Non-pigmented ciliary epithelial cell (primary cell): ENCODE measurements at places on chromosomes 1 and 21.
A peak's percentile ranks its signal among the peaks of the same experiment; 100 is the strongest.

DNA sequence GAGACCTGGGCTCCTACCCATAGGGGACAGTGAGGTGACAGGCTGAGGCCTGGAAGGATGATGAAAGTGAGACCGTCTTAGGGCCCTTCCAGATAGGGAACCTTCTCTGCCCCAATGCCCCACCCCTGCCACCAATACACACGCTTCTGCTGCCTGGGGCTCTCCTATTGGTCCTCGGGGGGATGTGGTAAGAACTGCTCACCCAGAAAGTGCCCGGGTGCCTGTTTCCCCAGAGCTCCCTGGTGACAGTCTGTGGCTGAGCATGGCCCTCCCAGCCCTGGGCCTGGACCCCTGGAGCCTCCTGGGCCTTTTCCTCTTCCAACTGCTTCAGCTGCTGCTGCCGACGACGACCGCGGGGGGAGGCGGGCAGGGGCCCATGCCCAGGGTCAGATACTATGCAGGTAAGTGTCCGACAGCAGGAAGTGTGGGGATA is 948 bp downstream of the SEMA4A start:
- DNase-seq = no peak

GRCh38 chr1:160739098-160739511 is at the start of gene SLAMF7:
Gene SLAMF7 (plus strand): TSS chr1:160739247. CDS start chr1:160739302, 55 bp downstream.
- no peak for DNase-seq

DNA sequence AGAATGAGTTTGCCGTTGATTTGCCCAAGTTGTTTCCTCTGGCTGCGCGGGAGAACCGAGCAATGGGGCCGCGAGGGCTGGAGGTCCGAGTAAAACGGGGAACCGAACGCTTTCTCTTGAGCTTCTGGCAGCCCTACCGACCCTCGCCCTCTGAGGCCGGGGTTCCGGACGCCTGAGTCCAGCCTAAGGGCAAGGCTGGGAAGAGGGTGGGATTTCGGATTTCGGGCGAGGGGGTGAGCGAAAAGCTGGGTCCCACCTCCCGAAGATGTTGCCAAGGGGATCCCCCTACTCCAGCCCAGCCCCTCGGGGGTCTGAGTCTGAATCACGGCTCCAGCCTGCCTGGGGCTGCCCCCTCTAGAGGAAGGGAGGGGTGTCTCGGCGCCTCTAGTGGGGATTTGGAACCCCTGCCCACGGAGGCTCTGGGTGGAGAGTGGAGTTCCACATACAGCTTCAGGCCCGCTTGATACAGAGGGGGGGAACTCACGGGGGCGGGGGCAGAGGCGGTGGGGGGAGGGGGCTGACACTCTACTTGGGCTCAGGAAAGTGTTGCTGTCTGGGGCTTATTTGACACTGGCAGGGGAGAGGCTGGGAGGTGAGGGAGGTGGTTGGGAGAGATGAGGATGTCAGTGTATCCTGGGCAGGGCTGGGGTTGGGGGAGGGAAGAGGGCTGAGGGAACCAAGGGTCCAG is 617 bp downstream of the KIRREL1 start:
- no peak for DNase-seq

DNA sequence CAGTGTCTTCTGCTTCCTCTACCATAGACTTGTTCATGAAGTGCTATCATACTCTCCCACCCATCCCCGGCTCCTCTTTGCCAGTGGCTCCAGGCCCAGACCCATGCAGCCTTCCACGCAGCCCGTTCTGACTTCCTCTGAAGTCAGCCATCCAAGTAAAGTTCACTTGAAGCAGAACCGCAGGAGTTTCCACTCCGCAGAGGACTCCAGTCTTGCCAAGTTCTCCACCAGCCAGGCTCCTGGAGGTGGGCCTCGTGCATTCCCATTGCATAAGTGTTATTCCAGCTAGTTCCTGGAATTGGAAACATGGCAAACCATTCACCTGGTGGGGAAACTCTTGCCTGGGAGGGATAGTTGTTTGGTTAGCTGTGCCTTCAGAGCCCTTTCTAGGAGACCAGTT is 185.1 kb downstream of the PLPP3 start:
- no peak for DNase-seq

- peak; percentile 17 for DNase-seq
These were observed 25.9 kb downstream of the PCNX2 start for GRCh38 chr1:233269656-233270055.

- DNase-seq = no peak
These were observed 5.2 kb downstream of the FCRL3 start for GRCh38 chr1:157695417-157695816.

GRCh38 chr1:20686883-20687725 is 25.9 kb upstream of the DDOST start:
- DNase-seq = no peak

GRCh38 chr1:10698726-10699469 is 97.5 kb downstream of the CASZ1 start:
- DNase-seq = no peak

GRCh38 chr1:112575154-112575804 is 43.7 kb downstream of the ST7L start:
- peak; percentile 98 for DNase-seq

GRCh38 chr1:87111659-87112371 is 197.4 kb downstream of the HS2ST1 start:
- DNase-seq = no peak

- no peak for DNase-seq
These were observed 37.3 kb downstream of the F13B start for GRCh38 chr1:197029749-197030148.

DNA sequence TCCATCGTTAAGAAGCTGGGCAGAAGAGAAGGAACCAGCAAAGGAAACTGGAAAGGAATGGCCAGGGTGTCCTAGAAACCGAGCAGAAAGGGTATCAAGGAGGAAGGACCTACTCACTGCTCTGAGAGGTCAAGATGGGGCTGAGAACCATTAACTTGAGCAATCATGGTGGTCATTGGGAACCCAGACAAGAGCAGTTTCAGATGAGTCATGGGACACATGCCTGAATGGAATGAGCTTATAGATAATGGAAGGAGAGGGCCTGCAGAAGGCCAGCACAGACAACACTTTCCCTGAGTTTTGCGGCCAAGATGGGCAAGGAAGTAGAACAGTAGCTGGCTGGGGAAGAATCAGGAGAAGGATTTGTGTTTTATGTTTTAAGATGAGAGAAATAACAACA is 383.2 kb downstream of the KIF26B start:
- DNase-seq = peak; percentile 5

DNA sequence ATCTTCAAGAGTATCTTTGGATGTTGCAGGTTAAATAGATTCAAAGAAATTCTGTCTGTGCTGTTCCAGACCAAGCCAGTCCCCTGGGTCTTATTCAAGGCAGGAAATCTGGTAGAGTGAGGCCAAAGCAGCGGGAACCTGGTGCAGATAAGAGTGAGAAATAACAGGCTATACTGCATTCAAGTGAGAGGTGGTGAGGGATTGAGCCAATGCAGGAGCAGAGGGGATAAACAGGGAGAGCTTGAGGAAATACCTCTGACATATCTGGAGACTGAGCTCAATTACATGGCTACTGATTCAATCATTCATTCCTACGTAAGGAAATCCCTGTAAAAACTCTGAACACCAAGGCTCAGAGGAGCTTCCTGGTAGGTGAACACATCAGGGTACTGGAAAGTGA is 17.2 kb upstream of the PSMA5 start:
- no peak for DNase-seq

DNA sequence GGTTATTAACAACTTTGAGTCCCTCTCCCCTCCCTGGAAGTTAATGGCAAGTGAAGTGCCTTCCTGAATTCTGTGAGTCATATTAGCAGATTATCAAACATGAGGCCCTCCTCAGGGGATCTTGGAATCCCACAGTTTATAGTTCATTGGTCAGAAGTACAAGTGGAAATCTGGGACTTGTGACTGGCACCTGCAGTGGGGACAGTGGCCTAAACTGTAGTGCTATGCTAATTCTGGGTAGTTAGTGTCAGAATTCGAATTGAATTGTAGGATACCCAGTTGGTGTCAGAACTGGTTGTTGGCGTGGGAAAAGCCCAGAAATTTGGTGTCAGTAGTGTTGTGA is 26.2 kb downstream of the ZYG11B start:
- no peak for DNase-seq

- no peak for DNase-seq
These were observed 28.0 kb upstream of the PRKAA2 start for GRCh38 chr1:56617141-56617540.

DNA sequence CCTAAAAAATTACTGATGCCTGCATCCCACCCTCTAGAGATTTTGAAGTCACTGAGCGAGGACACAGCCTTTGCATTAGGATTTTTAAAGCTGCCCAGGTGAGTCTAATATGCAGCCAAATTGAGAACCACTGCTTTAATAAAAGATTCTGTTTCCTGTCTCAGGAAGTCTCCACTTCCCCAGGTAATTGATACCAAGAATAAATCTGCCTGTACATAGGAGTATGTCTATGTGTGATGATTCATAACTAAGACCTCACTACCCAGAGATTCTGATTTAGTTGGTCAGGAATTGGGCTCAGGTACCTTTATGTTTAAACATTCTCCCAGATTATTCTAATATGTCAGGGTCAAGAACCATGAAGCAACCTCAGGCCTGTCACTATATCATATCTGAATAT is 108.8 kb upstream of the ARTN start:
- DNase-seq = no peak

- no peak for DNase-seq
These were observed 6.2 kb downstream of the SLC6A9 start for GRCh38 chr1:44024903-44025525.
